AG09309 (cell line): ENCODE measurements at places on chromosomes 13 and 19.

GRCh38 chr19:58395220-58395978 lies at the start of gene RNF225:
Gene RNF225 (plus strand): TSS chr19:58395656. CDS start chr19:58396090, 434 bp downstream.
- no peak for DNase-seq

- DNase-seq: no peak
These were observed 38.6 kb upstream of the POP4 start for GRCh38 chr19:29567366-29567915.

DNA sequence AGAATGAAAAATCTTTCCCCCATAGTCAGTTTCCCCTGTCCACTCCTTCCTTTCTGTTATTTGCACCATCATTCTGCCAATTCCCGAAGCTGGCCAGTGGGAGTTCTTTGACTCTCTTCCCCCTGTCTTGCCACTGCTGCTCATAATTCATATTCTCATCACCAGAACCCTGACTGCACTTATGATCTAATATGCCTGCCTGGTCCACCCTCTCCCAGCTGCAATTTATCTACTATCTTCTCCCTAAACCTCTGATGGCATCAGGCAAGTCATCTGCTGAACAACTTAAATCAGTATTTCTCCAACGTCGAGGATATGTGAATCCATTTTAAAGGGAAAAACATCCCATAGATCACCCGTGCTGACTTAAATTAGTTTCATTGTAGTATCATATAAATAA lies 458.0 kb upstream of the GPC6 start:
- no peak for DNase-seq

DNA sequence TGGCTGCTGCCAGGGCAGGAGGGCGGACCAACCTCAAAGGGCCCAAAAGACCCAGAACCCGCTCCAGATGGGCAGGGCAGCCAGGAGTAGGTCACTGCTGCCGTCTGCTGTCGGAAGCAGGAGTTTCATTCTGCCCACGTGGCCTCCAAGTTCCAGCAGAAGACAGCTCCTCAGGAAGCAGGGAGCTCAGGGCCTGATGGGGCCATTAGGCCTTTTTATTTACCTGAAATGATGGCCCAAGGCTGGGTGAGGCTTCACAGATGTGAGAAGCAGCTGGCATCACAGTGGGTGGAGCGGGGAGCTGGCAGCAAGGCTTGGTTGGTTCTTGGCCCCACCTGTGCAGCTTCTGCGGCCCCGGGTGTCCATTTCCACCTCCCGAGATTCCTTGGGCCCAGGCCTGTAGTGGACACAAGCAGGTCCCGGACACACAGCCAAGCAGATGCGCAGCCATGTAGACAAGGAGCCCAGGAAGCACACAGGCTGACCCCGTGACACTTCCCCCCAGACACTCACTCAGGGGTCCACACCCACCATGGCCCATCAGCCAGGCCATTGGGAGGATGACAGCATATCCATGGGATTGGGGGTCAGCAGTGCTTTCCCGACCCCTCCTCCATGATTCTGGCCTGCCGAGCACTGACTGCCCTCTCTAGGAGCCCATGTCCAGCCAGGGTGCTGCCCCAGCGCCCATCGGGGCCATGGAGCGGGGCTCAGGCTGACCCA lies 26.4 kb downstream of the C13orf46 start:
- no peak for DNase-seq

DNA sequence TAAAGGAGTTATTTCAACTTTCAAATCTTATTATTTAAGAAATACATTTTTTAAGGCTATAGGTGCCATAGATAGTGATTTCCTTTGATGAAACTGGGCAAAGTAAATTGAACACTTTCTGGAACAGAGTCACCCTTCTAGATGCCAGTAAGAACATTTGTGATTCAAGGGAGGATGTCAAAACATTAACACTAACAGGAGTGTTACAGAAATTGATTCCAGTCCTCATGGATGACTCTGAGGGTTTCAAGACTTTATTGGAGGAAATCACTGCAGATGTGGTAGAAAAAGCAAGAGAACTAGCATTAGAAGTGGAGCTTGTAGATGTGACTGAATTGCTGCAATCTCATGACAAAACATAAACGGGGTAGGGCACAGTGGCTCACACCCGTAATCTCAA lies 12.2 kb downstream of the KATNAL1 start:
- no peak for DNase-seq

GRCh38 chr19:46852830-46853229 lies 2.2 kb upstream of the AP2S1 start:
- no peak for DNase-seq

GRCh38 chr19:8245869-8246835 lies 37.0 kb downstream of the CERS4 start:
- DNase-seq: no peak

- no peak for DNase-seq
These were observed 663 bp upstream of the PLA2G4C start for GRCh38 chr19:48111280-48111679.

DNA sequence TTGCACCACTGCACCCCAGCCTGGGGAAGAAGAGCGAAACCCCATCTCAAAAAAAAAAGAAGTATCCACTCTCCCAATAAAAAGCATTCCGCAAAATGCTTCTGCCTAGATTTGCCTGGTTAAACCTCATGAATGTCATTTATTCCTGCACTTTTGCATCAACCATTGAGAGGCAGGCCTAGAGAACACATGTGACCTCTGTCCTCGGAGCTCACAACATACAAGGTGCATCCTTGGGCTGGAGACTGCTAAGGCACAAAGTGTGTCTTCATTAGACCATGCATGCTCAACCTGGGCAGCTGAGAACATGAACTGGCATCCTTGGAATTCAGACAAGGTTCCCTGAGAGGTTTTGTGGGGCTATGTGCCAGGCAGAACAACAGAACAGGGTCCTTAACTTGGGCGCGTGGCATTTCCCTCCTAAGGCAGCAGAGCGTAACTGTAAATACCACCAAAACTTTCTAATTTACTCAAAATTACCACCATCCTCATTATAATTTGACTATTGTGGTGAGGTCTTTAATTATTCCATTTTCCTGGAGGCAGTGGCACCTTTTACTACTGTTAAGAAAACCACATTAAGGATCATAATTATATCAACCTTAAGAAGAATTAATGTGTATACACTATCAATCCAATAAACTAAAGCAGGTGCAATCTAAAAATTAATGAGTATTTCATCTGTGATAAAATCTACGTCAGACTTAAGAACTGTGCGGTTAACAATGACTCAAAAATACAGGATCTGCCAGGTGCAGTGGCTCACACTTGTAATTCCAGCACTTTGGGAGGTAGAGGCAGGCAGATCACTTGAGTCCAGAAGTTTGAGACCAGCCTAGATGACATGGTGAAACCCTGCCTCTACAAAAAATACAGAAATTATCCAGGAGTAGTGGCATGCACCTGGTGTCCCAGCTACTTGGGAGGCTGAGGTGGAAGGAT lies 13.8 kb downstream of the RCBTB1 start:
- no peak for DNase-seq

DNA sequence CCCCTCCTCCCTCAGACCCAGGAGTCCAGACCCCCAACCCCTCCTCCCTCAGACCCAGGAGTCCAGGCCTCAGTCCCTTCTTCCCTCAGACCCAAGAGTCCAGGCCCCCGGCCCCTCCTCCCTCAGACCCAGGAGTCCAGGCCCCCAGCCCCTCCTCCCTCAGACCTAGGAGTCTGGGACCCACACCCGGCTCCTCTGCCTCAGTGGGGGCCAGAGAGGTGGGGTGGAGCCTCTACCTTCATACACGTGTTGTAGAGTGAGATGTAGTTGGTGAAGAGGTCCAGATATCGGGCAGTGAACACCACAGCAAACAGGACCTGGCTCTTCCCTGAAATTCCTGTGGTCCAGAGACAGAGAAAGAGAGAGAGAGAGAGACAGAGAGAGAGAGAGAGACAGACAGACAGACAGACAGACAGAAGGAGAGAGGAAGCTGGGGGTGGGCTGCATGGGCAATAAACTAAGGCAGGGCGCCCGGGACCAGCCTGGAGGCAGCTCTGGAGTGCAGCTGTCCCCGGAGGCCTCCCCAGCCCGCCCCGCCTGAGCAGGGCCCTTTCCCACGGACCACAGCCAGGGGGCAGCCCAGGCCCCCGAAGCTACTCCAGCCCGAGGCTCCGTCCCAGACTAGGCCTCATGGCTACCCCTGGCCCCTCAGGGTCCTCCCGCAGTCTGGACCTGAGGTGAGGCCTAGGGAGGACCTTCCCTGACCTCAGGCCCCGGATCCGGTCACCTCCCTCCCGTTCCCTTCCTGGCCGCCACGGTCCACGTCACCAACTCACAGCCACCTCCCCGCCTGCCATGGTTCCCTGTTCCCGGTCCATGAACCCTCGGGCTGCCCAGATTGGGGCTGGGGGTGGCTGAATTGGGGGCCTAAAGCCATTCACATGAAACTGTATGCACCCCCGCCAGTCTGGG lies 907 bp downstream of the KDELR1 start:
- no peak for DNase-seq

DNA sequence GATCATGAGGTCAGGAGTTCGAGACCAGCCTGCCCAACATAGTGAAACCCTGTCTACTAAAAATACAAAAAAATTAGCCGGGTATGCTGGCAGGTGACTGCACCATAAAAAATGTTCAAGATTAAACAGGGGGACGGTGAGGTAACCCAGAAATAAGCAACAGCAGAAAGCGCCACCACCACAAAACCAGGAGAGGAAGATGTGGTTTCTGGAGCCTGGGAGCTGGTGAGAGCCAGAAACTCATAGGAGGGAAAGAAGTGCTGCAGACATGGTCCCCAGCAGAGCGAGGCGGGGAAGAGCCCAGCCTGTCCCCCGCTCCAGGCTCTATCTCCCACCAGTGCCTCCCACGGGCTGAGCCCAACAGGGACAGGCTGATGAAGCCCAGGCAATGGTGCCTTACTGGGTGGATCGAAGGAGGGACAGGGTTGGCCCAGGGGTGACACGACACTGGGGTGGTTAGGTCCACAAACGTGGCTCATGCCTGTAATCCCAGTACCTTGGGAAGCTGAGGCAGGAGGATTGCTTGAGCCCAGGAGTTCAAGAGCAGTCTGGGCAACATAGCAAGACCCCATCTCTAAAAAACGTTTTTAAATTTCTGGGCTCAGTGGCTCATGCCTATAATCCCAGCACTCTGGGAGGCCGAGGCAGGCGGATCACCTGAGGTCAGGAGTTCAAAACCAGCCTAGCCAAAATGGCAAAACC lies 19.0 kb downstream of the SPC24 start:
- DNase-seq: no peak

DNA sequence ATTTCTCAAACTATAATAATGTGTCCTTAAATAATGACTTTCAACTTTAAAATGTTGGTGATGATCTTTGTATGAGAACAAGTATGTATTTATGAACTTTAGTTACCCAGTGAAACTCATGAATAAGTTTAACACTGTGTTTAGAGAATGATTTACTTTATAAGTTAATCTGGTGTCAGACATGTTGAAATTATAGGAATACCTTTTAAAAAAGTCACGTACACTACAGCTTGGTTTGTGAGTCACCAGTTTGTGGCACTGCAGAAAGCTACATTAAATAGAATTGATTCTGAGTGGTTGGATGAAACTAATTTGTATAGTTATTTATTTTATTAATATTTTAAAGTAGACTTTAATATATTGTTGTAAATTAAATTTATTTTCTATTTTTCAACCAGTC lies 1366.2 kb upstream of the PCDH20 start:
- DNase-seq: no peak

- no peak for DNase-seq
These were observed 674 bp downstream of the BRD4 start for GRCh38 chr19:15331419-15332310.

DNA sequence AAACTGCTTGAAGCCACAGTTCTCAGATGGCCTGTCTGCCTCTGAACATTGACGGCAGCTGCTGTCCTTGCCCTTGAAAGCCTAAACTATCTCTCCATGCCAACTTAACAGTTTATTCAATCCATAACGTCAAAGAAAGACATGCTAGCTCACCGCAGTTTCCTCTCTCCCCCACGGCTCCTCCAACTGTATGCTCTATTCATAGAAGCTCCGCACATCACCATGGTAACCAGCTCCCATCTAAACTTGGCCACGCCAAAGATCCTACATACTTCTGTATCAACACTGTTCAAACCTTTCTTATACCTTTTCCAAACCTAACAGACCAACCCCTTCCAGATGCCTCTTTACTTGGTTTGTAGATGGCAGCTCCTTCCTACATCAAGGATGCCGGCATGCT lies 48.6 kb downstream of the ZNF91 start:
- no peak for DNase-seq

GRCh38 chr13:21372530-21372929 lies 86.6 kb downstream of the ZDHHC20 start:
- DNase-seq: no peak

- no peak for DNase-seq
These were observed 536 bp downstream of the FAM32A start for GRCh38 chr19:16185768-16186123.
